ENCODE measurements at places on chromosomes 5 and 9.

- peak overlapping the region; percentile 64 for H3K27ac ChIP-seq
- DNase-seq, result no peak
- H3K27me3 ChIP-seq, result no peaks in the 10 kb centered on the region
These were observed 1.1 kb upstream of the PDCD6 start for GRCh38 chr5:270340-270739.

GRCh38 chr5:84372066-84372695 is 12.5 kb downstream of the EDIL3 start:
- H3K36me3 ChIP-seq, result no peaks in the 10 kb centered on the region
- no peaks in the 10 kb centered on the region for H3K27me3 ChIP-seq
- no peak overlapping the region for H3K27ac ChIP-seq
- H3K4me1 ChIP-seq, result no peaks in the 10 kb centered on the region

GRCh38 chr9:134138292-134138691 is 2.4 kb downstream of the WDR5 start:
- H3K36me3 ChIP-seq, result peaks cover 9% of the 10 kb centered on the region
- peak overlapping the region; percentile 98 for H3K4me3 ChIP-seq
- H3K4me1 ChIP-seq, result peaks cover 25% of the 10 kb centered on the region
- H3K27me3 ChIP-seq, result no peaks in the 10 kb centered on the region
- no peak for DNase-seq
- H3K27ac ChIP-seq, result no peak overlapping the region

DNA sequence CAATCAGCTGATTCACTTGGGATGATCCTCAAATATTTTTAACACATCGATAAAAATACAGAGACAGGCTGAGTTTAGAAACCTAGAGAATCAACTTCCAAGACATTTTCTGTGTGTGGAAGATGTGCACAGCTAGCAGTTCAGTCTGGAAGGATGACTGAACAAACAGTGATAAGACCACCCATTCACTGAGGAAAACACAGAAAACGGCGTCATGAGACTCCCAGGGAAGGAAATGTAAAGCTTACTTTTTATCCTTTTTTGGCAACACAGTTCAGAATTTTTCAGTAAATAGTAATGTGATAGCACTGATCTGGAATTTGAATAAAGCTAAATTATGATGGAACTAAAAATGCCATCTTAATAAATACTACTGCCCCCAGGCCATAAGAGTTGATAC is 277.6 kb downstream of the SEMA5A start:
- no peak for DNase-seq
- no peak overlapping the region for H3K4me3 ChIP-seq
- H3K4me1 ChIP-seq, result peaks cover 11% of the 10 kb centered on the region

DNA sequence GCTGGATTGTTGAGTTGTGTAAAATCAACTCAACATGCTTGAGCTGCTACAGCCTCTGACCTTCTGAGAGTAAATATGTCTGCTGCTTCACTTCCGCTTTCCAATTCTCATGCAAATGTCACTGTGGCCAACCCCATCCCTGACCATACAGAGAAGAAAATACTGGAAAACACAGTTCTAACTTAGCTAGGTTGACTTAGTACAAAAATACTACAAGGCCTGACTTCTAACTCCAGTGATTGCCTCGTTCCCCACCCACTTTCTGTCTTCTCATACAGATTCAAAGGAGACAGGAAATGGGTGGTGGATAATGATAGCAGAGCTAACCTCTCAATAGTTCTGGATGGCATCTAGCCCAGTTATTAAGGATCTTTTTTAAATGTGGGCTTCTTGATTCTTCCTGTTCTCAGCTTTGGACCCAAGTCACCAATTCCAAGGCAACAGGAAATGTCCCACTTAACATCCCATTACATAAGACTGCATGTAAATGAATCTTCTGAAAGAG is 226.6 kb upstream of the SLC24A2 start:
- H3K27me3 ChIP-seq, result no peaks in the 10 kb centered on the region
- no peaks in the 10 kb centered on the region for H3K4me1 ChIP-seq
- H3K36me3 ChIP-seq, result no peaks in the 10 kb centered on the region

GRCh38 chr5:459562-460272 is 16.7 kb downstream of the EXOC3 start:
- no peak for DNase-seq
- H3K27me3 ChIP-seq, result no peaks in the 10 kb centered on the region
- peaks cover 46% of the 10 kb centered on the region for H3K36me3 ChIP-seq
- peaks cover 21% of the 10 kb centered on the region for H3K4me1 ChIP-seq
- H3K27ac ChIP-seq, result peak overlapping the region; percentile 90
- H3K4me3 ChIP-seq, result no peak overlapping the region

DNA sequence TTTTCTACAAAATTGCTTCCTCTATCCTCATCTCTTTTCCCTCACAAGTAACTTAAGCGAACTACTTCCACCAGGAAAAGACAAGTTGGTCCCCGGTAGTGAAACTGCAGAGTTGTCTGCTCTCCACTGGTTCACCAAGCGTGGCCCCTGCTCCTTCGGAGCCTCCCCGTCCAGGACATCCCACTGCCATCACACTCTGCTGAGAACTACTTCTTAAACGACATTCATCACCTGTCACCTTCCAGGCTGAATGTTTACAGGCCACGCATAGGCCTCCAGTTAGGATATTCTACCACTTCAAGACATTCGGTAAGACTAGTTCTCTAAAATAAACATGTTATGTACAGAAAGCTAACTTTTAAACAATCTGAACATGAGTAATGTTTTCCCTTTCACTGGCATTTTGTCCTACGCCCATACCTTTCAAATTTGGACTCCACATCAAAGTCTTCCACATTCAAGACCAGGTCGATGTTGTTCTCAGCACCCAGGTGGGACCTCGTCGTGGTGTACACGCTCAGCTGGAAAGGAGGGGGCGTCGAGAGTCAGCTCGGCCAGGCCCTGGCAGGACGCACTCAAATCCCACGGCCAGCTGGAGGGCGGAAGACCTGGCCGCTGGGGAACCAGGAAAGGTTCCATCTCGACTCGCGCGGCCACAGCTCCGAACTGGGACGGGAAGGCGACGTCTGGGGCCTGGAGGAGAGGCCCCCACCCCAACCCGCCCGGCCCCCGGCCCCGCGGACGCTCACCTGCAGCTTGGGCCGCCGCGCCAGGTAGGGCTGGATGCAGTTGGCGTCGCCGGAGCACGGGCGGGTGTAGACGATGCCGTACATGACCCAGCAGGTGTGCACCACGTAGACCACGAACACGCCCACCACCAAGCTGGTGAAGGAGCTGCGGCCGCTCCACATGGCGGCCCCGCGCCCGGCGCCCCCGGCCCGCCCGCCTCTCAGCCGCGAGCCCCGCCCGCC is 683 bp downstream of the CLPTM1L start:
- H3K4me3 ChIP-seq, result peak overlapping the region; percentile 90
- H3K36me3 ChIP-seq, result peaks cover 30% of the 10 kb centered on the region
- H3K27ac ChIP-seq, result no peak overlapping the region
- H3K27me3 ChIP-seq, result no peaks in the 10 kb centered on the region

DNA sequence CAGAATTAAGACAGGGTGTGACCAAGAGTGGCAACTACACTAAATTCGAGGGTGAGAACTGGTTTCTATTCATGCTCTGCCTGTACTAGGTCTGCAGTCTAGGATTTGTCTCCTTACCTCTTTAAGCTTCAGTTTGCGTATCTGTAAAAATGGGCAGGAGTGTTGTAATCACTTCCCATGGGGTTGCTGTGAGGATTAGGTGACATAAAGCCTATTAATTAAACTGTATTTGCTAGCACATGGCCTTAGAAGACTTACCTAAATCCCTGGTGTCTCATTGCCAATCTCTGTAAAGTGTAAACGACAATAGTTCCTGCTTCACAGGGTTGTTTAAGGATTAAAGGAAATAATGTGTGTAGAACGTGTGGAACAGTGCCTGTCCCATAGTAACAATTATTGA is 193.6 kb downstream of the DRD1 start:
- no peak for DNase-seq
- H3K4me3 ChIP-seq, result no peak overlapping the region
- no peaks in the 10 kb centered on the region for H3K36me3 ChIP-seq
- H3K27me3 ChIP-seq, result no peaks in the 10 kb centered on the region

GRCh38 chr9:125337236-125337635 is 75.6 kb downstream of the GAPVD1 start:
- no peaks in the 10 kb centered on the region for H3K27me3 ChIP-seq
- no peak overlapping the region for H3K4me3 ChIP-seq
- no peak overlapping the region for H3K27ac ChIP-seq
- no peak for DNase-seq
- H3K36me3 ChIP-seq, result peaks cover 11% of the 10 kb centered on the region
- peaks cover 7% of the 10 kb centered on the region for H3K4me1 ChIP-seq

GRCh38 chr9:101858026-101858425 is 119.6 kb upstream of the GRIN3A start:
- no peak overlapping the region for H3K4me3 ChIP-seq
- H3K27ac ChIP-seq, result no peak overlapping the region
- H3K36me3 ChIP-seq, result no peaks in the 10 kb centered on the region
- DNase-seq, result no peak
- no peaks in the 10 kb centered on the region for H3K4me1 ChIP-seq

- H3K36me3 ChIP-seq, result no peaks in the 10 kb centered on the region
- H3K4me1 ChIP-seq, result no peaks in the 10 kb centered on the region
- H3K27me3 ChIP-seq, result peaks cover 36% of the 10 kb centered on the region
- H3K27ac ChIP-seq, result no peak within 1 kb of the TSS
- DNase-seq, result peak; percentile 43
These were observed at the start of gene FBXL7 for GRCh38 chr5:15499528-15500324. FBXL7 (plus strand) TSS chr5:15500180.

- no peak for DNase-seq
- no peak overlapping the region for H3K27ac ChIP-seq
- no peaks in the 10 kb centered on the region for H3K4me1 ChIP-seq
- no peaks in the 10 kb centered on the region for H3K36me3 ChIP-seq
- H3K4me3 ChIP-seq, result no peak overlapping the region
- H3K27me3 ChIP-seq, result peaks cover 41% of the 10 kb centered on the region
These were observed 50.7 kb downstream of the TRIP13 start for GRCh38 chr5:943201-943917.

DNA sequence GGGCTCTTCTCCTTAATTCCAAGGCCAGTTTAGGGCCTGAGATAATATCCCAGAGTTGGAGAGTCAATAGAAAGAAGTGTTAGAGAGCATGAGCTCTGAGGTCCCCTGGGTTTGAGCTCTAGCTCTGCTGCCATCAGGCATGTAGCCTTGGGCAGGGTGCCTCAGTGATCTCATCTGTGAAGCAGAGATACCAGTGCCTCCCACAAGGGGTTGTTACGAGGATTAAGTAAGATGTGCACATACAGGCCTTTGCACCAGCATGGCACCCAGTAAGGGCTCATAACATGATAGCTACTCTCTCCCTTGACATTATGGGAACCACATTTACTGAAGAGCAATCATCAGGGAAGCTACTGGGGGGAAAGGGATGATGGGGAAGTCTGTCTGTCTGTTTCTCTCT is 265.7 kb downstream of the HSPA4 start:
- H3K4me3 ChIP-seq, result no peak overlapping the region
- H3K4me1 ChIP-seq, result no peaks in the 10 kb centered on the region
- DNase-seq, result no peak
- no peak overlapping the region for H3K27ac ChIP-seq
- H3K27me3 ChIP-seq, result no peaks in the 10 kb centered on the region
- H3K36me3 ChIP-seq, result no peaks in the 10 kb centered on the region

GRCh38 chr9:16406526-16407225 is 463.8 kb downstream of the BNC2 start:
- H3K4me3 ChIP-seq, result no peak overlapping the region
- H3K4me1 ChIP-seq, result 0 out of 2 replicates have a peak, but pooled peaks cover 2% of the 10 kb centered on the region
- H3K27ac ChIP-seq, result no peak overlapping the region
- H3K27me3 ChIP-seq, result no peaks in the 10 kb centered on the region
- no peak for DNase-seq

GRCh38 chr5:74094782-74095108 is 468.7 kb downstream of the ARHGEF28 start:
- no peak overlapping the region for H3K27ac ChIP-seq
- H3K27me3 ChIP-seq, result no peaks in the 10 kb centered on the region
- no peak overlapping the region for H3K4me3 ChIP-seq
- no peak for DNase-seq
- no peaks in the 10 kb centered on the region for H3K36me3 ChIP-seq

- no peaks in the 10 kb centered on the region for H3K27me3 ChIP-seq
- peaks cover 10% of the 10 kb centered on the region for H3K36me3 ChIP-seq
- peaks cover 28% of the 10 kb centered on the region for H3K4me1 ChIP-seq
- DNase-seq, result peak; percentile 63
- no peak overlapping the region for H3K4me3 ChIP-seq
These were observed 22.2 kb downstream of the ITGA1 start for GRCh38 chr5:52809884-52810283.

DNA sequence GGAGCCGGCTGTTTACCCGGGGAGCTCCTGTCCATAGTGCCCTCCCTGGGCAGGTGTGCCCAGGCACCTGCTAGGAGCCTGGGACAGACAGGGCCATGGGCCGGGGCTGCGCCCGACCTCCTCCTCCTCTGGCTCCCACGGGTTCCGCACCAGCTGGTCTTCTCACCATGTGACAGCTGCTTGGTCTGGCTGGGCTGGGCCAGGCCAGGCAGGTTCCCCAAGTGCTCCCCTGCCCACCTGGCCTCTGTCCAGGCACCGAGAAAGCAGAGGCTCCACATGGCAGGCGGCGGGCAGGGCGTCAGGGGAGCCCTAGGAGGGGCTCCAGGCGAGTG is 60.0 kb downstream of the OLFM1 start:
- H3K27ac ChIP-seq, result no peak overlapping the region
- DNase-seq, result no peak
- H3K36me3 ChIP-seq, result no peaks in the 10 kb centered on the region
- no peak overlapping the region for H3K4me3 ChIP-seq
- H3K4me1 ChIP-seq, result no peaks in the 10 kb centered on the region

- no peaks in the 10 kb centered on the region for H3K36me3 ChIP-seq
- H3K27me3 ChIP-seq, result no peaks in the 10 kb centered on the region
- H3K4me1 ChIP-seq, result peaks cover 40% of the 10 kb centered on the region
- peak; percentile 82 for DNase-seq
- H3K4me3 ChIP-seq, result no peak overlapping the region
- H3K27ac ChIP-seq, result 0 out of 2 replicates have a peak overlapping the region, but pooled peaks have one; percentile 23
These were observed 123.7 kb downstream of the EBF1 start for GRCh38 chr5:158976035-158976434.

- no peak overlapping the region for H3K27ac ChIP-seq
- H3K4me1 ChIP-seq, result peaks cover 30% of the 10 kb centered on the region
- DNase-seq, result peak; percentile 52
These were observed 20.1 kb upstream of the MARCHF6 start for GRCh38 chr5:10333154-10334006.

DNA sequence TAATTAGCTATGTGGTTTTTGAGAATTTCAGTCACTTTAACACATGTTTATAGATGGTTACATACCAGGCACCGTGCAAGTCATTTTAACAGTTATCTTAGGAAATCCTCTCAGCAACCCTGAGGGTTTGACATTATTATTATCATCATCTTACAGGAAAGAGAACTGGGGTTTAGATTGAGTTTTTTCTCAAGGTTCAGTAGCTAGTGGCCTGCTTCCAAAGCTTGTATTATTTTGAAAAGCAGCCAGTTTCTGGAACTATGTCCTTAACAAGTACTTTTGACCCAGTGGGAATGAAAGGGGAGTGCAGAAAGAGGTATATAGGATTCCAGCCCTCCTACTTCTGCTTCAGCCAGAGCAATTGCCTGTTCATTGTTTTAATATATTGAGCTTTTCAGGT is 157.5 kb downstream of the COMMD10 start:
- H3K27ac ChIP-seq, result no peak overlapping the region
- H3K4me3 ChIP-seq, result no peak overlapping the region

Measured in PC-3 (cell line).